Left ventricle myocardium inferior (tissue), 1 donor: ENCODE measurements at places on chromosomes 7 and 10. TPM values are rescaled to one million over a fixed set of nuclear protein-coding genes. Genes with fewer than 3 reads are reported as not detected.

DNA sequence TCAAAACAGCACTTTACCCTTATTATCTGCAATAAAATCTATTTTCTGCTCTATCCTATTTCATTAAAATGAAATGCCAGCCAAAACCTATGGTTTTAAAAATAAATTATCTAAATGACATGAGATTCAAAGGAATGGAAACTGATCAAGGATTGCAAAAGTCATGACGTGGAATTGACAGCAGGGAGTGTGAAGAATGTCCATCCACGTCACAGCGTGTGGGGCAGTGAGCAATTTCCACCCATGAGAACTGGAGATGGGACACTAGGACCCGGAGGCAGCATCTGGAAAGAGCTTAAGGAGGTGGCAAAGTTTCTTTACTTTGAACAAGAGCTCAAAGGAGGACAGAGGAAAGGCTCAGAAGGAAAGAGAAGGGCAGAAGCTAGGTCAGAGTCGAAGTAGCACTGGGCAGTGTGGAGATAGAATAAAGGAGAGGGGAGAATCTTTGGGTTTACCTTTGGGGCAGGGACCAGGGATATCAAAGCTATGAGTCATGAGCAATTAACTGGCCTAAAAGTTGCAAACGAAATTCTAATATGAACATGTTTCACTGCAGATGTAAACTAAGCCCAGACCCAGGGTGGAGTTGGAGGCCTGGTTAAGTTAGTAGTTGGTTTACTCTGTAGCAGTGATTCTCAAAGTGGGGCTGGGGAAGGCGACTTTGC, 24.9 kb upstream of the STK17A start:
- H3K27me3 ChIP-seq, result peaks cover 4% of the 10 kb centered on the region
- peaks cover 17% of the 10 kb centered on the region for H3K4me1 ChIP-seq
- H3K36me3 ChIP-seq, result no peaks in the 10 kb centered on the region
- no peak overlapping the region for H3K27ac ChIP-seq

GRCh38 chr7:74173491-74173865, 678 bp upstream of the EIF4H start:
- peak overlapping the region; percentile 98 for H3K27ac ChIP-seq
- peaks cover 57% of the 10 kb centered on the region for H3K4me1 ChIP-seq
- no peak for DNase-seq
- H3K36me3 ChIP-seq, result peaks cover 5% of the 10 kb centered on the region
- peak overlapping the region; percentile 96 for H3K4me3 ChIP-seq

DNA sequence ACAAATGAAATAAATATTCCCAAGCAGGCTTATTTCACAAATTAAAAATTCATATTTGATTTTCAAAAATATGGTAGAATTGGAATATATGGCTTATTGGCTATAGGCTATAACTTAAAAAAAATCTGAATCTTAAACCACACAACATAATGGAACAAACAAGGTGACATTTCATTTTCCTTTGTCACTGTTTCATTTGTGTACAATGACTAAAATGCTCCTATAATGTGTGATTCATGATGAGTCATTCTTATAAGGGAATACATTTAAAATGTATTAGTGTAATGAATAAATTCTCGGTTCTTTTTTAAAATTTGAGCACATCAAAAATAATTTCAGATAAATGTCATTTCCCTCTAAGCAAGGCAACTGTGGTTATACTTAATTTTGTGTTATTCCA, 148.0 kb upstream of the ANK3 start:
- peaks cover 22% of the 10 kb centered on the region for H3K4me1 ChIP-seq
- no peak for DNase-seq
- no peak overlapping the region for H3K4me3 ChIP-seq
- H3K27me3 ChIP-seq, result no peaks in the 10 kb centered on the region
- H3K27ac ChIP-seq, result no peak overlapping the region

GRCh38 chr10:15120523-15120922, 23.4 kb downstream of the RPP38 start:
- DNase-seq, result no peak
- H3K4me3 ChIP-seq, result no peak overlapping the region

GRCh38 chr10:64096941-64097340, 575.7 kb downstream of the REEP3 start:
- no peaks in the 10 kb centered on the region for H3K36me3 ChIP-seq
- DNase-seq, result no peak
- no peak overlapping the region for H3K4me3 ChIP-seq
- no peaks in the 10 kb centered on the region for H3K4me1 ChIP-seq

DNA sequence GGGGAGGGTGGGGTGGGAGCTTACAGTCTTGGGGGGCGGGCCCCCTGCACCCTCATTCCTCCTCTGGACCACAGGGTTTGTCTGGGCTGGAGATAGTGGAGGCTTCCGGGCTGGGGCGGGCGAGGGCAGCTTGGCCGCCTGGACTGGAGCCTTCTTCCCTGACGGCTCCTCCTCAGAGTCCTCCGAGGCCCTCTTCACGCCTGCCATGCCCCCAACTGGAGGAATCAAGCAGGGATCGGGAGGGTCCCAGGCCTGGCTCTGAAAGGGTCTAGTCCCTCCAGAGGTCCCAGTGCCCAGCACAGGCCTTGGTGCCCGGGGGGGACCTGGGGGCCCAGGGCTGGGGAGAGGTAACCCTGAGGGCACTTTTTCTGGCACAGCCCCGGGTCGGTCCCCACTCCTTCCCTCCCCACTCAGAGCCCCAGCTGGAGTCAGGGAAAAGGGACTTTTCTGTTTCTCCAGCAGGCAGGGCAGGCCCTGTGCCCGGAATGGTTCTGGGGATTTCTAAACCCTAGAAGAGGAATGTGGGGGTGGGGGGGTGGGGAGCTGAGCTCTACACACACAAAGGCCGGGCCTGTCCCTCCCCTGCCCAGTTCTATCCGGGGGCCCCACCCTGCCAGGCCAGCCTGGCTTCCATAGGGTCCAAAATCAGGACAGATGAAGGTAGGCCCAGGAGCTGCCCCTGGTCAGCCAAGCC, 11.6 kb downstream of the MICALL2 start:
- H3K27me3 ChIP-seq, result no peaks in the 10 kb centered on the region
- peaks cover 3% of the 10 kb centered on the region for H3K36me3 ChIP-seq
- DNase-seq, result no peak
- H3K4me1 ChIP-seq, result peaks cover 10% of the 10 kb centered on the region
- peak overlapping the region; percentile 27 for H3K27ac ChIP-seq
- H3K4me3 ChIP-seq, result no peak overlapping the region

DNA sequence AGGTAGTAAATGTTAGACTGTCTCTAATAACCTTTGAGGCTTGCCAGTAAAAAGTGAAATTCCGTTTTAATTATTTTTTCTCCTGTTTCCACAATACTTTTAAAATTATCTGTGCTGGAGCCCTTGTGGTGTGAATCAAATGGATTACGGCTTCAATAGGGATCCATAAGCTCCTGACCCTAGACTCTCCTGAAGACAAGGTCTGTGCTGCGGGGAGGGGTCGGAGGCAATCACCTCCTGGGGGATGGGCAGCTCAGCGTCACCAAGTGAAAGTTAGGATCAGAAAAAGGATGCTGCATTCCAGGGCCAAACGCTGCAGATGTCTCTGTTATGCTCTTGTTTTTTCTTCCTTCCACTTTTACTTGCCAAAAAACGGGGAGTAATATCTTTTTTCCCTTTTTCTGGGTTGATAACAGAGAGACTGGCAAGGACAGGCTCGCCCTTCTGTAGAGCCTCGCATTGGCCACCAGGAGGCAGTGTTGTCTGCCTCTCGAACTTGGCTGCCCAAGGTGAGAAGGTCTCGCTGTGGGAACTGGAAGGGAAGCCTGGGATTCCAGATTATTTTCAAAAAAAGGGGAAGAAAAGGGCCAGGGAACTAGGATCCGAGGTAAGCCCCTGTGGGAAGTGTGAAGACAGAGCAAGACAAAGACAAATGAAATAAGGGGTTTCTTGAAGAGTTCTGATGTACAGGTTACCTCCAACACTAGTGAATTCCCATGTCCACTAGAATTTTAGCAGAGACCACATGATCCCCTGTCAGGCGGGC, 621.9 kb downstream of the ACTR3B start:
- peak overlapping the region; percentile 23 for H3K4me3 ChIP-seq
- no peak for DNase-seq
- peaks cover 3% of the 10 kb centered on the region for H3K27me3 ChIP-seq
- H3K4me1 ChIP-seq, result no peaks in the 10 kb centered on the region
- H3K27ac ChIP-seq, result no peak overlapping the region

- H3K27ac ChIP-seq, result no peak overlapping the region
- peaks cover 60% of the 10 kb centered on the region for H3K36me3 ChIP-seq
- H3K27me3 ChIP-seq, result no peaks in the 10 kb centered on the region
- H3K4me1 ChIP-seq, result peaks cover 9% of the 10 kb centered on the region
- DNase-seq, result no peak
Observed at GRCh38 chr10:86931872-86932271, 25.5 kb downstream of the MMRN2 start.

DNA sequence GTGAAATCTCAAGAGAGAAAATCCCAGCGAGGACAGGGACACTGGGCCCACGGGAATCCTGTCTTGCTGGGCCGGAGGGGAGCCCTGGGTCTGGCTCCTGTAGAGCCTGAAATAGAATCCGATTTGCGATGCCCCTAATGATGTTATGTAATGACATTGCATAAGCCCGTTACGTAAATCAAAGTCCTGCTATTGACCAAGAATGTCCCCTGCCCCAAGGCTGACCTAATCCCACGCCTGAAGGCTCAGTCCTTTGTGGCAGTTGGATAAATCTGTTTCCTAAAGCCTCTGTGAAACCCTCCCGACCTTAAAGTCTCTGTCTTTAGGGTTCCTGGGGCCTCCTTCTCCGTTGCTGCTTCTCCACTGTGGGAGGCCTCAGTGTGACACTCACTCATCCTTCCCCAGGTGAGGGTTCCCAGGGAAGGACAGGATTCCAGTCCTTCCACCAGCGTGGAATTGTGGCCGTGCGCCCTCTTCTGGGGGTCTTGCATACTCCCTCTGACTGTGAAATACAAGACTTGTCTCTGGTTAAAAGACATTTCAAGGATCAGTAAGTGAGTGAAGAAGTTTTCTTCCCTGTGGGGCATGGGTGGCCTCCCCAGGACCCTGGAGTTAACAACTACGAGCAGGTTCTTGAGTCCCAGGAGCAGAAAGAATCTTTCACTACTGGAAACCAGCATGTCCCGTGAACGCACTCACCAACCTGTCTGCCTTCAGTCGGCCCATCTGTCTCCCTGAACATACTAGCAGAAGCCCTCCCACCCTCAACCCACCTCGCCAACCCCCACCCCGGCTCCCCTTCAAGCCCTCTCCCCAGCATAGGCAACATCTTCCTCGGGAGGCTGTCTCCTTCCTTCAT, 19.8 kb downstream of the ZNF467 start:
- DNase-seq, result no peak
- H3K4me1 ChIP-seq, result no peaks in the 10 kb centered on the region
- H3K4me3 ChIP-seq, result no peak overlapping the region
- H3K27me3 ChIP-seq, result peaks cover 3% of the 10 kb centered on the region

Gene LIPF
- total RNA-seq, result not detected

Gene KCNIP2
- total RNA-seq, result 29.2 TPM

Gene STRIP2
- total RNA-seq, result 17.1 TPM
